ENCODE measurements at places on chromosomes 1 and 21.

DNA sequence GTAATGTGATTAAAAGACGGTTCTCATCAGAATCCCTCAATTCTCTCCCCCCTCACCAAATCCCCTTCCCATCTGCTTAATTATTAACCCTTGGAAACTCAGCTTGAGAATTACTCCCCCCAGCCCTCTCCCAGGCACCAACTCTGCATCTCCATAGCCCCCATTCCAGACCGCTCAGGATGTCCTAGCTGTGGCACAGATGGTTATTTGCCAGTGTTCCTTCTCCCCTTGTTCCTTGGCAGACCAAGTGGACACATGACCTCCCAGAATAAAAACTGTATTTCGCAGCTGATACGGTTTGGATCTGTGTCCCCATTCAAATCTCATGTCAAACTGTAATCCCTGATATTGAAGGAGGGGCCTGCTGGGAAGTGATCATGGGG, 14.6 kb downstream of the HENMT1 start:
- no peak for DNase-seq

DNA sequence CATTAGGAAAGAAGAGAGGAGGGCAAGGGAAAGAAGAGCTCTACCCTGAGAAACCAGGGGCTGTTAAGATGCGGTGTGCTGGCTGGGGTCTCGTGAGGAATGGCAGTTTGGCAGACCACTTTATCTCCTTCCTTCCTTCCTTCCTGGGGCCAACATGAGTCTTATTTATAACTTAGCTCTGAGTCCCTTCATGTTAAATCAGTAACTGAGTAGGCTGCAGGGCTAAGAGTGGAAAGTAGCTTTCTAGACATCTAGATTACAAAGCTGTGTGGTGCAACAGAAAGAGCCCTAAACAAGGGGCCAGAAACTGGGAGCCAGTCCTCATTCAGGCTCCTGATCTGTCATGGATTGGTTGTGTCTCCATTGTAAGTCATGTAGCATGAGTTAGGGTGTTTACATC, 135.4 kb upstream of the DUSP10 start:
- DNase-seq, result no peak

DNA sequence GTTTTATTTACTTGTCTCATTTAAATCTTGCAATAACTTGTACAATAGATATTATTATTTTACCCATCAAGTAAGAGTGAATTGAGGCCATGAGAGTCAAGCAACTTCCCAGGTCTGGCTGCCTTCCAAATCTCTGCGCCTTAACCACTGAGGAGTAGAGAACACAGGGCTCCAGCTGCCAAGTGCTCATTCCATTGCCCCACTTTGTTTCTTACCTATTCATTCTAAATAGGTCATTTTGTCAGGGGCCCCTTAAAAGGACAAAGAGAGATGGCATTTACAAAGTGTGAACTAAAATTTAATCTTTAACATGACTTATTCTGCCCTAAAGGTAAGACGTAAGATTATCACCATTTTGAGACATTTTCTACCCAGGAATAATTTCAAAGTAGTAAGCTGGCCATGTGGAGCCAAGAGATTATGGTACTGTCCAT, 3.5 kb downstream of the PPP1R15B start:
- peak; percentile 43 for DNase-seq

GRCh38 chr1:156889802-156890580, 3.5 kb upstream of the PEAR1 start:
- peak; percentile 75 for DNase-seq

GRCh38 chr1:101667761-101668160, 329.0 kb downstream of the OLFM3 start:
- no peak for DNase-seq

DNA sequence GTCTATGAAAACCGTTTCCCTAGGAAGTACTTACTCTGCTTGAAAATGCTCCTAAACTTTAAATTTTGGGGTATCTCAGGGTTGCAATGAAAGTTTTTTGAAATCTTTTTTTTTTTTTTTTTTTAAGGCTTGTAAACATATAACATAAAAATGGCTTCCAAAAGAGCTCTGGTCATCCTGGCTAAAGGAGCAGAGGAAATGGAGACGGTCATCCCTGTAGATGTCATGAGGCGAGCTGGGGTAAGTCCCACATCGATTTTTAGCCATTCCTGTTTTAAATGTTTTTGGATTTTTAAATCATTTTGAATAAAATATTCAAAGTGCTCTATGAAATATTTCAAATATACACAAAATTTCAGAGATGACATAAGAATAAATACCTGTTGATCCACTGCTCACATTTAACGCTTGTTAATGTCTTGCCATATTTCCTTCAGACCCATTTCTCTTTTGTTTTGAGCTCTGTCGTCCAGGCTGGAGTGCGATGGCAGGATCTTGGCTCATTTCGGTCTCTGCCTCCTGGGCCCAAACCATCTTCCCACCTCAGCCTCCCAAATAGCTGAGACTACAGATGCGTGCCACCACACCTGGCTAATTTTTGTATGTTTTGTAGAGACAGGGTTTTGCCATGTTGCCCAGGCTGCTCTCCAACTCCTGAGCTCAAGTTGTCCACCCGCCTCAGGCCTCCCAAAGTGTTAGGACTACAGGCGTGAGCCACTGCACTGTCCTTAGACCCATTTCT, 1.3 kb downstream of the PARK7 start:
- DNase-seq, result no peak

- no peak for DNase-seq
Measured at GRCh38 chr1:59674595-59674994, 140.2 kb upstream of the HOOK1 start.

DNA sequence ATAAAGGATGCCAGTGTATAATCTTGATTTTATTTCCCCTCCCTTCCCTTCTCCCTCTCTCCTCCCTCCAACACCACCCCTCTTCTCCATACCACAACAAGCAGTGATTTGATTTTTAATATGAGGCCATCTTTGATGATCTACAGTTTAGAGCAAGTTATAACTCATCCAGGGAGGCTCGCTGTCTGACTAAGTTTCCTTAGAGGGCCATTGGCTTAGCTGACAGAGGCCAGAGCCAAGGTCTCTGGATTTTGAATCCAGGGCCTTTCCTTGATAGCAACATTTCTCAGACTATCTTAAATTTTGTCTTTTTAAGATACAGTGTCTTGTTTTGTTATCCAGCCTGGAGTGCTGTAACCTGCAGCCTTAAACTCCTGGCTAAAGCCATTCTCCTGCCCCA, 431.0 kb upstream of the USP24 start:
- DNase-seq, result no peak

GRCh38 chr21:46537026-46537425, 67.9 kb downstream of the S100B start:
- no peak for DNase-seq

- no peak for DNase-seq
Measured at GRCh38 chr1:95325349-95325748, 91.3 kb downstream of the RWDD3 start.

DNA sequence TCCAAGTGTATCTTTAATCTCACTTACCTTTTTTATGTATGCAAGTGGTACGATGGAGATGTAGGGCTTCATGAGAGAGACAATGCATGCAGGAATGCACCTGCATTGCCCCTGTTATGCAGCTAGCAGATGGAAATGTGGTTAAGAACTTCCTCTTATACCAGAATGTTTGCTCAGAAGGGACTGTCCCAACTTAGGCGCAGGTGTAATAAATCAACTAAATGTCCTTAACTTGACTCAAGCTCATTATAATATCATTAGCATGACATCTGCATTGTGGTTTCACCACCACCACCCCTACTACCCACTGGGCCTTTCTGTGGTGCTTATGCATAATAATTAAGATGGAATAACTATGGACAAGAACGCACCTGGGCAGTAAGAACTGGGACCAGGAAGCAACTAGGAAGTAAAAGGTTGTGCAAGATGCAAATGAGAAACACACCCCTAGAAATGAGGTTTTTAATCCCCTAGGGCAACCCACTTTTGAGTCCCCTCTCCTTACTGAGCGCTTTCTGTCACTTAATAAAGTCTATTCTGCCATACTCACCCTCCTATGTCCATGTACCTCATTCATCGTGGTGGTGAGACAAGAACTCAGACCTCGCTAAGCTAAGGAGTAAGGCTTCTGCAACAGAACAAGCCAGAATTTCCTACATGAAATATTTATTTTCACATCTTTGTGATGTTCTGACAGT, 1103.3 kb upstream of the B3GALT2 start:
- peak; percentile 7 for DNase-seq

GRCh38 chr1:207820568-207821463, 69.0 kb downstream of the CD46 start:
- DNase-seq, result no peak

All from small intestine (tissue), 16 donors.